NCI-H526 (cell line): ENCODE measurements at places on chromosomes 3 and 15.

GRCh38 chr3:32794487-32795308 lies 23.1 kb upstream of the TRIM71 start:
- no peak for DNase-seq

DNA sequence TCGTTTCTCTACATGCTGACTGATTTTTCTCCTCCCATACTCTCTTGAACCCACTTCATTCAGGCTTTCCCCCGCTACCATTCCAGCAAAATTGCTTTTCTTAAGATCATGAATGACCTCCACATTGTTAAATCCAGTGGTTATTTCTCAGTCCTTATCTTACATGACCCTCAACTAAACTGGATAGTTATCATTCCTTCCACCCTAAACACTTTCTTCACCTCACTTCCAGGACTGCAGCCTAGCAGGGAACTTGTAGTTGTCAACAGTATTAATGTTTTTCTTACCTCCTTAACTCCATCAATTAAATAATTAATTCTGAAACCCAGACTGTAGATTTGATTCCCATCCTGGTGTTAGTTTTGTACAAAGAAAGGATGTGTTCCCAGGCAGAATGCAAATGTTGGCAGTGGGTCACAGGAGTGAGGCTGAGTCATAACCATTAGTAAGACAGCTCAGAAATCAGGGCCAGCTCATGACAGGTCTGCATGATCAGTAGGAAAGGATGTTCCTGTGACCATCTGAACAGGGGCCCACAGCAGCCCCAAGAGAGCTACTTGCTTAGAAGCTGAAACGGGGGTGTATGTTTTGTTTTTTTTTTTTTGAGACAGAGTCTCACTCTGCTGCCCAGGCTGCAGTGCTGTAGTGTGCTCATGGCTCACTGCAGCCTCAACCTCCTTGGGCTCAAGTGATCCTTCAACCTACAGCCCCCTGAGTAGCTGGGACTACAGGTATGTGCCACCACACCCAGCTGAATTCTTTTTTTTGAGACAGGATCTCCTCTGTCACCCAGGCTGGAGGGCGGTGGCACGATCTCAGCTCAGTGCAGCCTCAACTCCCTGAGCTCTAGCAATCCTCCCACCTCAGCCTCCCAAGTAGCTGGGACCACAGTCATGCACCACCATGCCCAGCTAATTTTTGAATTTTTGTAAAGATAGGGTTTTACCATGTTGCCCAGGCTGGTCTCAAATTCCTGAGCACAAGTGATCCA lies 9.1 kb downstream of the BCL2L10 start:
- DNase-seq: no peak

GRCh38 chr3:56874269-56874668 lies 72.5 kb upstream of the ARHGEF3 start:
- no peak for DNase-seq

- no peak for DNase-seq
Observed at GRCh38 chr3:171862993-171863521, 19.9 kb downstream of the TMEM212 start.

- peak; percentile 98 for DNase-seq
Observed at GRCh38 chr15:31326156-31326874, at the start of gene KLF13. Gene KLF13 (plus strand): TSS chr15:31326835. CDS start chr15:31327213, 378 bp downstream.

DNA sequence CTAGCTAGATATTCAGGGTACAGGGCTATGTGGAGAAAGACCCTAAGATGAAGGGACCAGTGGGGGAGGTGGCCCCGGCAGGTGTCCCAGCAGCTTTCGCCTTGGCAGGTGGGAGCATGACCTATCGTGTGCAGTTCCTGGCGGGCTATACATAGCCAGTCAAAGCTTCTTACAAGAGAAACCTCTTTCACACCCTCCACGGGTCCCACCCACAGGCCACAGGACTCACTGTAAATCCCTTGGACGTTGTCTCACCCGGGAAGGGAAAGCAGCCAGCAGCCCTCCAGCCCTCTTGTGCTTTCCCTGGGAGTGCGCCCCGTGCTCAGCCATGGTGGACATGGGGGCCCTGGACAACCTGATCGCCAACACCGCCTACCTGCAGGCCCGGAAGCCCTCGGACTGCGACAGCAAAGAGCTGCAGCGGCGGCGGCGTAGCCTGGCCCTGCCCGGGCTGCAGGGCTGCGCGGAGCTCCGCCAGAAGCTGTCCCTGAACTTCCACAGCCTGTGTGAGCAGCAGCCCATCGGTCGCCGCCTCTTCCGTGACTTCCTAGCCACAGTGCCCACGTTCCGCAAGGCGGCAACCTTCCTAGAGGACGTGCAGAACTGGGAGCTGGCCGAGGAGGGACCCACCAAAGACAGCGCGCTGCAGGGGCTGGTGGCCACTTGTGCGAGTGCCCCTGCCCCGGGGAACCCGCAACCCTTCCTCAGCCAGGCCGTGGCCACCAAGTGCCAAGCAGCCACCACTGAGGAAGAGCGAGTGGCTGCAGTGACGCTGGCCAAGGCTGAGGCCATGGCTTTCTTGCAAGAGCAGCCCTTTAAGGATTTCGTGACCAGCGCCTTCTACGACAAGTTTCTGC lies 15.0 kb downstream of the GRK7 start:
- DNase-seq: no peak
